ENCODE measurements at places on chromosomes 1 and 21.

- no peak for DNase-seq
These were observed 97.8 kb downstream of the FMN2 start for GRCh38 chr1:240189386-240189989.

DNA sequence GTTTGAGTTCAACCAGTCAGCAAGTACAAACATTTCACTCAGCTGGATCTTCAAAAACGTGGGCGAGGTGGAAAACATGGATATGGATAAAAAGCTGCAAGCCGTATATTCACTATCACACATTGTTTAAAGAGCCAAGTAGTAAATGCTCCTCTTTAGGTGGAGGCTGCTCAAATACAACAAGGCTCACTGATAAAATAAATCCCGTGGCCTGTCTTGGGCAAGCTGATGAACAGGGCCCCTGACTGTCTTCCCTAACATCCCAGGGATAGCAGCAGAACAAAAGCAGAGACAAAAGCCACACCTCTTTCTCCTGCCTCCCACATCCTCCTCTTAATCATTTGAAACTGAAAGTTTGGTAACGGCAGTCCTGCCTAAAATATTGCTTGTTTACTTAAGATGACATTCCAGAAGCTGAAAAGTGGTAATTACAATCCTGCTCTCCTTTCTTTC is 357.7 kb downstream of the TTLL7 start:
- no peak for DNase-seq

DNA sequence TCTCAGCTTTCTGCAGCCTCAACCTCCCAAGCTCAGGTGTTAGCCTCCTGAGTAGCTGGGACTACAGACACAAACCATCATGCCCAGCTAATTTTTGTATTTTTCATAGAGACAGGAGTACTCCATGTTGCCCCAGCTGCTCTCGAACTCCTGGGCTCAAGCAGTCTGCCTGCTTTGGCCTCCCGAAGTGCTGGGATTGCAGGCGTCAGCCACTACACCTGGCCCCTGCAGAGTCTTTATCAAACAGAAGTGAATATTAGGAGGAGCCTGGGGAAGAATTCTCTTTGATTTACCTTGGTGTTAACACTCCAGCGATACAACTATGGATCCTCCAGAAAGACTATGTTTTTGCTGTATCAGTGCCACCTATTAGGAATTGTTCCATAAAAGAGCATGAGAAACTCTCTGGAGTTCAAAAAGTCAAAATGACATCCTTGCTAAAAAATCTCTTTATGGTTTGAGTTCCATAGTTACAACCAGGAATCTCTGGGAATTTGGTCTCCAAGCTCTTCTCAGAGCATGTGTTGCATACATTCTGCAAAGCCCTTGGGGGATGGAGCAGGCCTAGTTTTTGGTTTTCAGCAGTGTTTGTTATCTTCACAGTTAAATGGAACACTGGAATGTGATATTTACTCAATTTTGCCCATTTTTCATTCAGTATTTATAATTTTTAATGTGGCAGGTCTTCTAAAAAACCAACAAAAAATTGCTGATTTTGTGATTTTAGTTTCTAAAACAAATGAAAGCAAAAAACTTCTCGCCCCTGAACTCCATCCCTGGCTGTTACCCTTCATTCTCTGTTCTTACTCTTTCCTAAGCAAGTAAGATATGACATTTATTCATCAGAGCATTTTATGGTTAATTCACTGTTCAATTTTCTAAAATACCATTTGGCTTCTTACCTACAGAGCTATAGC is 77.3 kb downstream of the OLFML2B start:
- DNase-seq = no peak

DNA sequence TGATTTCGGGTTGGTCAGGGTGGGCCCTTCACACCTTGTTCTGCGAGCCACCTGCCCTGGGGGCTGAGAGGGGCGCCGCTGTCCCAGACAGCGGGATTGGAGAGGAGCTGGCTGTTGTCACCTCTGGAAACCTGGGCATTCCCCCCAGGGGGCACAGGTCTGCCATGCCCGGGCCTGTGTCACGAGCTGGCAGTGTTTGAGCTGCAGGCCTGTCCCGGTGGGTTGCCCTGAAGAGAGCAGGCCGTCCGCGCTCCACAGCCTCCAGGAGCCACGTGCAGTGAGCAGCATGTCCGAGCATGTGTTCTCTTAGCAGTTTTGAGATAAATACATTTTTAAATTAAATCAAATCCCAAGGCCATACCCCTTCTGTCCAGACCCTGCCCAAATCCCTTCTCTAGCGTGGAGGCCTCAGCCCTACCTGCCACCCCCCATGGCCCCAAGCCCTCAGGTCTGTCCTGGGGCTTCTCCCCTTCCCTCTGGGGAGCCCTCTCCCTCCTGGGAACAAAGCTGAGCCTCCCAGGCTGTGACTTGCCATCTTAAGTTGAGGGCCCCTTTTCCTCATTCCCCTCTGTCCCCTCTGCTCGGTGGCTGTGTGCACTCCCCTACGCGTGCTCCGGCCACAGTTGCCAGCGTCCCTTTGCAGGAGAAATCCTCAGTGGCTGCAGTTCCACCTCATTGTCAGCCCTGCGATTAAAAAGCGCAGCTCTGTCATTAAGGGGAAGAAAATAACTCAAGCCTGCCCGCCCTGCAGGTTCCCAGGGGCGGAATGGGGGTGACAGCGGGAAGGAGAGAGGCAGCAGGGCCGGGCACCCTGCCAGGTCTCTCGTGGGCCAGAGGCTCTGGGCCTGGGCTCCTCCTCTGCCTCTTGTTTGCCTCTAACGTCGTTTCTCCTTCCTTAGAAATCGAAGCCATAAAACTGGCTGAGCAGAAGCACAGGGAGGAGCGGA is 26.6 kb downstream of the SLX9 start:
- no peak for DNase-seq

- DNase-seq = no peak
These were observed 160.3 kb downstream of the ETS2 start for GRCh38 chr21:38965910-38966504.

- DNase-seq = no peak
These were observed 75.2 kb downstream of the NTPCR start for GRCh38 chr1:233025567-233025966.

GRCh38 chr1:223007935-223008334 is 135.1 kb downstream of the TLR5 start:
- no peak for DNase-seq

- no peak for DNase-seq
These were observed 42.0 kb downstream of the TM2D1 start for GRCh38 chr1:61682891-61683290.

DNA sequence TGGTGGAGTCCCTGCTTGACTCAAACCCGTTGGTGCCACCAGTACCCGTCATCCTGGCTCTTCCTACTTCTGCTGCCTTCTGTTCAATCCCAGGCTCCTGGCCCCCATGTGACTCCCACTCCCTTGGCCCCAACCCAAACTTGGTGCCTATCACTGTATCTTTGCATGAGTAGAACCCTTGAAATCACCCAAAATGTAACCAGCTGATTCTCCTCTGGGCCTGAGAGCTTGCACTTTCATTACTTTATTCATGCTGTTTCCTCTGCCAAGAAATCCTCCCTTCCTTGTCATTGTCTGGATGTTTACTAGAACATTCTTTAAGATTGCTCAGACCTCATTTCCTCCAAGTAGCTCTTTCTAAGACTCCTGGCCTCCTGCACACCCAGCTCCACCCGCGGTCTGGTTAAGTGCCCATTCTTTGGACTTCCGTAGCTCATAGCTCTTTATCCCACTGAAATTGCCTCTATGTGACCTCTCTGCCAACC is 15.7 kb downstream of the PTAFR start:
- no peak for DNase-seq

- DNase-seq = no peak
These were observed 140.1 kb upstream of the NFIA start for GRCh38 chr1:60942291-60942690.

- no peak for DNase-seq
These were observed 58.9 kb upstream of the LAPTM5 start for GRCh38 chr1:30816211-30817076.

DNA sequence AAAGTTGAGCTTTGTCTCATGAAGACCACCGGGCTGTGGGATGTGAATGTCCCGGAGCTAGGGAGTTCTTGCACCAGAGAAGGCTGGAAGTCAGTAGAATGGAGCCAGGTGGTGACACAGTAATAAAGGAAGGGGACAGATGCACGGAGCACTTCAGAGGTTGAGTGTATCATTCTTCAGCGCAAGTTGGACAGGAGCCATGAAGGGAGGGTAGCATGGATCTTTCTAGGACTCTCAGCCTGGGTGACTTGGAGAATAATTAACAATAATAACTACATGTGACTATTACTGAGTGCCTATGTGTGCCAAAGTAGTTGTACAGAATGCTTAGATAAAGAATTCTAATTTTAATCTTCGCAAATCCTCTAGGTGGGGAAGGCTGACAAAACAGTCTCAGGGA is 258.7 kb upstream of the AJAP1 start:
- no peak for DNase-seq

GRCh38 chr1:40310983-40311642 is 6.0 kb downstream of the COL9A2 start:
- DNase-seq = no peak

All from CD4-positive, alpha-beta T cell treated with Interferon alpha-2 for 1 hour (primary cell).